Thoracic aorta (tissue), 2 donors: ENCODE measurements at places on chromosomes 12 and 14. TPM values are rescaled to one million over a fixed set of nuclear protein-coding genes. Genes with fewer than 3 reads are reported as not detected.

Gene GALNT4
- total RNA-seq, result 6.9 TPM

DNA sequence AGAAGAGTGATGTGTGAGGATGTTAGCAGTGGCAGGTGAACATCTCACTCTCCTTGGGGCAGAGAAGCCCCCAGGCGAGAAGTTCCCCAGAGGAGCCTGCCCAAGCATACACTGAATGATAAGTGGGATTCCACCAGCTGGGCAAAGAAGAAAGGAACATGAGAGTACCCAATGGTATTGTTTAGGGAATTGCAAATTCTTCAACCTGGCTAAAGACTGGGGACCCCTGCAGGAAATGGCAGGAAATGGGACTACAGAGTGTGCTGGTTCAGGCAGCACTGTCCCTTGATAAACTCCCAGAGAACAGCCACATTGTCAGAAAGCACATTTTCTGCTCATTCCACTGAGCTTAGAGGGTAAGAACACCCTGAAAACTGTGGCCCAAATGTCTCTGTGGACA is 121.3 kb downstream of the RPS29 start:
- no peaks in the 10 kb centered on the region for H3K4me1 ChIP-seq
- no peaks in the 10 kb centered on the region for H3K27me3 ChIP-seq
- DNase-seq, result no peak
- H3K27ac ChIP-seq, result no peak overlapping the region
- no peak overlapping the region for H3K4me3 ChIP-seq

DNA sequence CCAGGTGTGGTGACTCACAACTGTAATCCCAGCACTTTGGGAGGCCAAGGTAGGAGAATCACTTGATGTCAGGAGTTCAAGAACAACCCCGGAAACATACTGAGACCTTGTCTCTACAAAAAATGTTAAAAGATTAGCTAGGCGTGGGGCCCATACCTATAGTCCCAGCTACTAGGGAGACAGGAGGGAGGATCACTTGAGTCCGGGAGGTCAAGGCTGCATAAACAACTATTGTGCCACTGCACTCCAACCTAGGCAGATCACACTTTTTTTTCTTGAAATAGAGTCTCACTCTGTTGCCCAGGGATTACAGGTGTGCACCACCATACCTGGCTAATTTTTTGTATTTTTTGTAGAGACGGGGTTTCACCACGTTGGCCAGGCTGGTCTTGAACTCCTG is 6.1 kb downstream of the RND1 start:
- no peak overlapping the region for H3K27ac ChIP-seq
- H3K27me3 ChIP-seq, result no peaks in the 10 kb centered on the region
- no peaks in the 10 kb centered on the region for H3K36me3 ChIP-seq
- no peak overlapping the region for H3K4me3 ChIP-seq
- no peaks in the 10 kb centered on the region for H3K4me1 ChIP-seq

DNA sequence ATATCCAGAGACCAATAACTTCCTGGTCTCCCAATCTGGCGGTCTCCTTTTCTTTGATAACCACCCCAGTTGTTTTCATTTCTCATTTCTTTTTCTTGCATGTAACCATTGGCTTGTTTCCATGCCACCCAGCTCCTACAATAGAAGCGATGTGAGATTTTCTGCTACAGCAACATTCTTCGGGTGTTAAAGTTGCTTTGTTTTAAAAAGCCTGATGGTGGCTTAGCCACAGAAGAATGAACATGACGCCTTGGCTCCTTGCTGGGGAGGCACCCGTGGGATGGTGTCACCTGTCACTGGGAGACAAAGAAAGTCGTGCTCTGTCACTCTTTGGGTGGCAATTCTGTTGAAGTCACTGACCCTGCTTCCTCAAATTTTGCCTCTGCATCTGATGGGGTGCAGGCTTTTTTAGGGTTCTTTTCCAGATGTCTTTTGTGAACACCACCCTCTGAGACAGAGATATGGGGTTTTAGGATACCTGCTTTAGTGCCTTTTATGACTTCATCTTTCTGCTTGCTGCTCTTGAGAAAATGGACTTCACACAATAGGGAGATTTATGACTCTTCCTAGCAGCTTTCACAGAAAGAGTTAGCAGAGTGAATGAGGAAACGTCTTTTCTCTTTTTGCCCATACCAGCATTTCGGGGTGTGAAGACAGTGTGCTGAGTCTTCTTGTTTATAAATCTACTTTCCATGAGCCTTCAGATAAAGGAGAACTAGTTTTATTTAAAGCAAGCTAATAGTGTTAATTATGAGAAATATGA is 265.3 kb upstream of the TBX3 start:
- no peak overlapping the region for H3K4me3 ChIP-seq
- no peaks in the 10 kb centered on the region for H3K4me1 ChIP-seq
- no peak overlapping the region for H3K27ac ChIP-seq
- H3K36me3 ChIP-seq, result no peaks in the 10 kb centered on the region

GRCh38 chr12:19842116-19842515 is 402.8 kb downstream of the AEBP2 start:
- H3K4me3 ChIP-seq, result peak overlapping the region; percentile 56
- peak overlapping the region; percentile 3 for H3K27ac ChIP-seq
- peaks cover 76% of the 10 kb centered on the region for H3K4me1 ChIP-seq
- DNase-seq, result no peak
- H3K27me3 ChIP-seq, result no peaks in the 10 kb centered on the region

DNA sequence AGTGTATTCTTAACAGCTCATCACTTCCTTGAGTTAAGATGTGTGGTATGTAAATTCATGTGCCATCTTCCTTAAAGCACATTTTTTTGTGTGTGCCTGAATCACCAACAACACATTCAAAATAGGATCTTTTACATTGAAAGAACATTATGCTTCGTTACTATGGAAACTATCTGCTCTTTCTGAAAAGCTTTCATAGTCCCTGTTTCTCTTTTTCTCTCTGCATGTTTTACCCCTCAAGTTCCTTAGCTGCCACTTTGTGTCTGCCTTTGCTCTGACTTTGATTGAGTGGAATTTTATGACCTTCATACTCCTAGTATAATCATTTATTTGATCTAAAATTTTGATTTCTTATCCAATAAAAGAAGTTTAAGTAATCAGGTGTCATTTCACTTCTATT is 880.3 kb upstream of the FOXG1 start:
- no peak overlapping the region for H3K27ac ChIP-seq
- H3K4me3 ChIP-seq, result no peak overlapping the region
- no peak for DNase-seq

Gene OR10G2
- not detected for total RNA-seq

GRCh38 chr12:132218915-132219314 is 74.7 kb downstream of the NOC4L start:
- H3K27me3 ChIP-seq, result no peaks in the 10 kb centered on the region
- H3K36me3 ChIP-seq, result no peaks in the 10 kb centered on the region
- DNase-seq, result no peak
- H3K4me3 ChIP-seq, result no peak overlapping the region
- H3K4me1 ChIP-seq, result no peaks in the 10 kb centered on the region

GRCh38 chr12:124173692-124174091 is 121.2 kb upstream of the RFLNA start:
- DNase-seq, result no peak
- no peaks in the 10 kb centered on the region for H3K36me3 ChIP-seq
- H3K27me3 ChIP-seq, result no peaks in the 10 kb centered on the region
- no peak overlapping the region for H3K4me3 ChIP-seq
- no peak overlapping the region for H3K27ac ChIP-seq

- DNase-seq, result no peak
- H3K27me3 ChIP-seq, result no peaks in the 10 kb centered on the region
- H3K4me3 ChIP-seq, result no peak overlapping the region
- no peaks in the 10 kb centered on the region for H3K36me3 ChIP-seq
Measured at GRCh38 chr14:87231336-87232026, 761.5 kb downstream of the GALC start.

DNA sequence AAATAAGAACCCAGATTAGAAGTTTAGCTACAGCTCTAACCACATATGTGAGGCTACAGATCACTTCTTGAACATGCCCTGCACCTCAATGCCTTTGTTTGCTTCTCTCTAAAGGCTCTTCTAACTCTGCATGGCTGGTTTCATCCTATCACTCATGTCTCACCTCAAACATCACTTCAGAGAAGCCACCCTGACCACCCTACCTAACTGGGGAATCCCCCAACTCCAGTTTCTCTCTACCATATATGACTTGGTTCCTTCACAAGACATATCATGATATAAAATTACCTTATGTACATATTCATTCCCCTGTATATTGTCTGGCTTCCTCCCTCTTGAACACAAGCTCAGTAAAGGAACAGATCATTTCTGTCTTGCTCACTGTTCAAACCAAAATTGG is 250.2 kb upstream of the GRIP1 start:
- no peak for DNase-seq
- no peaks in the 10 kb centered on the region for H3K27me3 ChIP-seq
- no peaks in the 10 kb centered on the region for H3K4me1 ChIP-seq
- no peak overlapping the region for H3K4me3 ChIP-seq
- no peaks in the 10 kb centered on the region for H3K36me3 ChIP-seq

- no peaks in the 10 kb centered on the region for H3K27me3 ChIP-seq
- no peaks in the 10 kb centered on the region for H3K4me1 ChIP-seq
- H3K36me3 ChIP-seq, result no peaks in the 10 kb centered on the region
- no peak overlapping the region for H3K4me3 ChIP-seq
Measured at GRCh38 chr12:3596703-3597415, 105.9 kb downstream of the PRMT8 start.
